ENCODE measurements at places on chromosomes 16 and 17.

GRCh38 chr16:85079785-85080570 is 32.3 kb downstream of the CIBAR2 start:
- no peak for DNase-seq

- DNase-seq = no peak
Measured at GRCh38 chr17:56786989-56787482, 46.7 kb downstream of the C17orf67 start.

- no peak for DNase-seq
Measured at GRCh38 chr17:67649891-67650290, 67.8 kb upstream of the NOL11 start.

- no peak for DNase-seq
Measured at GRCh38 chr16:88282564-88283395, 100.0 kb upstream of the ZNF469 start.

DNA sequence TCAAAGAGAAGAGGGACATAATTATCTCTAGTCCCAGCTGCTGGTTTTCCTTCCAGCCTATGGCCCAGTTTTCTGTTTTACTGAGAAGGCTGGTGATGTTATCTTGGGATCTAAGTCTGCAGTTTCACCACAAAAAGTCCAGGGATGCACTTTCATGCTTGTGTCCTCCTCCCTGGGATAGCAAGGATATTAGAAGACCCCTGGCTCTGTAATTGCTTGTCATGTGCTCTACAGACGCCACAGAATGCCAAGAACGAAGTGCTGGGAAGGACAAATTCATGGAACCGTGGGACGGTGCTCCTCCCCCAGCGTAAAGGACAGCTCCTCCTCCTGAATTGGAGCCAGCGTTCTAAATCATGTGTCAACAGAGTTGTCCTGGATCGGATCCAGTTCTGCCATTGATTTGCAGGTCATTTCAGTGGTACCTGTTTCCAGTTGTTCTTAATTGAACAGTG is 8.6 kb downstream of the MAPT start:
- DNase-seq = no peak

- no peak for DNase-seq
Measured at GRCh38 chr17:16882243-16882925, 89.5 kb downstream of the TNFRSF13B start.

- DNase-seq = no peak
Measured at GRCh38 chr16:82924075-82924854, 297.5 kb downstream of the CDH13 start.

DNA sequence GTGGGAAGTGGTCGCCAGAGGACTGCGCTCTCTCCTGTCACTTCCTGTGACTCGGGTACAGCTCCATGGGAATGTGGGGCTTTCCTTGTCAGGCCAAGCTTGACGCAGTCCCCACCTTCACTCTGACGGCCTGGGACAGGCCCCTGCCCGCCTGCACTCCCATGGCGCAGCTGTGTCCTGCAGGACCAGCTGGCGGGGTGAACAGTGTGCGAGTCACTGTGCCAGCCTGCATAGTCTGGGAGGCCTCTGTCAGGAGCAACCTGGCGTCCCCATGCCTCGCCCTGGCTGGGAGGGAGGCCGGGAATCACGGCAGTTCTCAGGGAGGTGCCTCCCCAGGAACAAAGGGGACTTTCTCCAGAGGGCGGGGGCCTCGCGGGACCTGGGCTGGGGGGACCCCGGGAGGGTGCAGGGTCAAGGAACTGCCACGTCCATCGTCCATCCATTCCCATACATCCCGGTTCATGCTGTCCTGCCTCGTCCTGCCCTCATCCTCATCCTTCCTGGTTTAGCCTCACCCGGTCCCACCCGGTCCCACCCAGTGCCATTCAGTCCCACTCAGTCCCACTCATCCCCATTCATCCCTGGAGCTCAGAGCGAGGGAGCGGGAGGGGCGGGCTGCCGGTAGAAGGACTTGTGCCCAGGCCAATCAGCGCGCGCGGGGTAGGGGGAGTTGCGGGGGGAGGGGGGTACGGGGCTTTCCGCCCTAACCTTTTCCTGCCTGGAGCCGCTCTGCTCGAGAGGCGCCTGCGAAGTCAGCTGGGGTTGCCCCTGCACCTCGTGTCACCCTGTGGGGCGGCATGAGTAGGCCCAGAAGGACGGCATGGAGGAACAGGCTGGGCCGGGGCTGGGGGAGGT is 13.4 kb downstream of the FLYWCH1 start:
- no peak for DNase-seq

- DNase-seq = no peak
Measured at GRCh38 chr17:65530523-65531255, 30.8 kb downstream of the AXIN2 start.

GRCh38 chr16:12675852-12676251 is 127.8 kb downstream of the CPPED1 start:
- no peak for DNase-seq

- DNase-seq = no peak
Measured at GRCh38 chr17:12472252-12473173, 193.2 kb upstream of the MYOCD start.

DNA sequence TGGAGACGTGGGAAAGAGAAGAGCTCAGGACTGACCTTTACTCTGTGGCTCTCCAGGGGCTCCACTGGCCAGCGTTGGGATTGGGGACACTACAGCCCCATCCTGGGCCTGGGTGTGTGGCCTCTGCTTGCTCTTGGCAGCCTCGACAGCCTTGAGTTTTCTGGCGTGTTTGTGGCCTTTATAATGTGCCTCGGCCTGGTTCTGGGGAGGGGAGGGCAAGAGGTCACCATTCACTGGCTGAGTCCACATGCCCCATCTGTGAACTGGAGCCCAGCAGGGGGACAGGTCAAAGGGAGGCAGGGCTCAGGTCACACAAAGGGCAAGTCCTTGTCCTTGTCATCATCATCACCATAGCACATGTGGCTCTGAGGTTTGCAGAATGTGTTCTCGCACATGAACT is 11.7 kb downstream of the NKIRAS2 start:
- DNase-seq = no peak
